Activated T-cell treated with anti-CD3 and anti-CD28 coated beads, Interleukin-2, amount 50 U/mL, for 72 hours (primary cell): ENCODE measurements at places on chromosomes 5 and 9. TPM values are rescaled to one million over a fixed set of nuclear protein-coding genes. Genes with fewer than 3 reads are reported as not detected.
A peak's percentile ranks its signal among the peaks of the same experiment; 100 is the strongest.

SVEP1 gene
- total RNA-seq, result not detected

FOXE1 gene
- total RNA-seq, result 0.96 TPM

LTC4S gene
- total RNA-seq, result 1.5 TPM

HBEGF gene
- total RNA-seq, result 9.6 TPM

CBY3 gene
- total RNA-seq, result not detected

IFNK gene
- total RNA-seq, result not detected

C9orf152 gene
- total RNA-seq, result not detected

- DNase-seq, result no peak
Observed at GRCh38 chr9:91043811-91044175, 242.2 kb downstream of the SYK start.

GRCh38 chr5:124658867-124659557, 87.4 kb downstream of the ZNF608 start:
- DNase-seq, result no peak

DNA sequence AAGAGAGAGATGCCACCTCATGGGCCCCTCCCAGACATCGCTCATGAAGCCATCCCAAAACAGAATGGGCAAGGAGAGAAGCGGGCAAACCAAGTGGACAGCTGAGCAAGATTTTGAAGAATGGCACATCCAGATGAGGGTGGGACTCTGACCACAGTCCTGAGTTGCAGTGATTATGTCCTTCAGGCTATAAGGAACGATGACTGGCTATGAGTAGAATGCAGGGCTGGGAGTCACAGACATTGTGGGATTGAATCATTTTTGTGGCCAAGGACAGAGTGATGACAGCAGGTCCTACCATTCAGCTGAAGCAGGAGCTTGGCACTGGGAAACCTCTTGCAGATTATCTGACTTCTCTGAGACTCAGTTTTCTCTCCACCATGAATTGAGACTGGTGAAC, 245.7 kb upstream of the SLC30A5 start:
- no peak for DNase-seq

GRCh38 chr5:96629774-96630173, 32.4 kb upstream of the CAST start:
- DNase-seq, result no peak

DNA sequence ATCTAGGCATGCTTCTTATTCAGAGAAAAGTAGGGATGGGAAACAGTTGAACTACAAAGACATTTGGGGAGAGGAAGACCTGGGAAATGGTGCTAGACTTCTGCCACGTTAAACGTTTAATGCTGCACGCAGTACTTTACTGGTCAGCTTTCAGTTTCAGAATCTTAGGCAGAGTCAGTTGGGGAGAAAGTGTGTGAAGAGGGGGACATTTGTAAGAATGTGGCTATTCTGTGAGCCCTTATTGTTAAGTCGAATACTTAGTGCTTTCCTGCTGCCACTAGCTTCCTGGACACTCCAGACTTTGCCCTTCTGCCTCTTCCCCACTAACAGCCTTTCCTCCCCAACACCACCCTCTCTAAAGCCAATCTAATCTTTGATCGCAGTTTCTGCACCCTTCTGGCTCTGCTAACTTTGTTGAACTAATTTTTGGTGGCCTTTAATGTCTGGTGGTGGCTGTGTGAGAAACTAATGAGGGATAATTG, 6.1 kb downstream of the CYSTM1 start:
- no peak for DNase-seq

DNA sequence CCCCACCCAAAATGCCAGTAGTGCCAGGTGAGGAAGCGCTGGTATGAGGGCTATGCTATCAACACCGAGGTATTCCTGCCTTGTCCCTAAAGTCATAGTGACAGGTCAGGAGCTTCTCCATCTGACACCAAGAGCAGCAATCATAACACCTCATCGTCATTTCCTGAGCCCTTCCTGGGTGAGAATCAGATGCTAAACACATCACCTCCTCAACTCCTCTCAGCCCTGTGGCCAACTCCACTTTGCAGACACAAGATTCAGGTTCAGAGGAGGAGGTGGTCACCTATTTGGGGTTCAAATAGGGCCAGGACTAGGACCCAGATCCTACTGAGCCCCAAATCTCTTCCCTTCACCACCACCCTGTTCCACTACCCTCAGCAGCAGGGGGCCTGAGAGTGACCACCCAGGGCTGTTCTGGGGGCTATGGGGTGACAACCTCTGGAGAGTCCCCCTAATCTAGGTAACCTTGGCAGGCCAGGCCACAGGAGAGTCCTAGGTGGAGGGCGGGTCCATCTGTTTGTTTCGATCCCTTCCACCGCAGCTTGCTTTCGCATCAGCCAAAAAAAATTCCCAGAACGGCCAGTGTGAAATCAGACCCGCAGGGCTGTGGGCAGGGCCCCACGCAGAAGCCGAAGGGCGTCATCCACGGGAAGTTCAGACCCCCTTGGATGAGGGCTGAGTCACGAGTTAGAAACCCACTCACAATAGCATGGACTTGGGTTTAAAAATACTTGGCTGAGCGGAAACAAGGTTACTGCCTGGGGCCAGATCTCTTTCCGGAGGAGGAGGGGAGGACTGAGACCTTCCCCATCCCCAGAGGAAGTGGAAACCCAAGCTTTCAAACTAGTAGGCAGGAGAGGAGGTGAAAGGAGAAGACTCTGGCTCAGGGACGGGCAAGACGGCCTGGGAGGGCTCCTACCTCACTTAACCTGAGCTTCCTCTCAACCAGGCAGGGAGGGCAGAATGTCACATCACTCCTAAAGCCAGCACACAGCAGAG, 8.7 kb downstream of the STK10 start:
- DNase-seq, result peak; percentile 65

- no peak for DNase-seq
Observed at GRCh38 chr9:121260457-121261106, 7.4 kb upstream of the GSN start.

DNA sequence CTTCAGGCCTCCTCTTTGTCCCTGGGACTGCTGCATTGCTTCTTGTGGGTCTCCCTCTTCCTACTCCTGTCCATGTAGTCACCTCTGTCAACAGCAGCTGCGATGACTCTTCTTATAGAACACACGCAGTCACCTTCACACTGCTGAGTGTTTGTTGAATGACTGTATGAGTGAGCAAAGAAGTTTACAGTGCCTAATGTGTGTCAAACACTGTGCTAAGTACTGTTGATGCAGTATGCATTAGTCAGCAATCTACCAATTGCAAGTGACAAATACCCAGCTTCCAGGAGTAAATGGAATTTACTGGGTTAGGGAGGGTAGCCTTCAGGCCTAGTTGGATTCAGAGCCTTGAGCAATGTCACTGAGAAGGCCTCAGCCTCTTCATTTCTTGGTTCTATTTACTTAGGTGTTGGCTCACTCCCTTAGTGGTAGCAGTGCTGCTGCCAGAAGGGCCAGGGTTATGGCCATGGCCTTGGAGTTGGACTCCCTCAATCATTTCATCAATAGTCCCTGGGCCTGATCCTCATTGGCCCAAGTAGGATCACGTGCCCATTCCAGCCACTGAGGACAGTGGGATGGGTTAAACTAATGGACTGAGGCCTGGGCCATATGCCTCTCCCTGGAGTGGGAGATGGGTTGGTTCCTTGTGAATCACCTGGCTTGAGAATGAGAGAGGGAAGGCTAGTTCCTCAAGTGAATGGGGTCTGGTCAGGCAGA, 93.5 kb downstream of the RGS3 start:
- no peak for DNase-seq

DNA sequence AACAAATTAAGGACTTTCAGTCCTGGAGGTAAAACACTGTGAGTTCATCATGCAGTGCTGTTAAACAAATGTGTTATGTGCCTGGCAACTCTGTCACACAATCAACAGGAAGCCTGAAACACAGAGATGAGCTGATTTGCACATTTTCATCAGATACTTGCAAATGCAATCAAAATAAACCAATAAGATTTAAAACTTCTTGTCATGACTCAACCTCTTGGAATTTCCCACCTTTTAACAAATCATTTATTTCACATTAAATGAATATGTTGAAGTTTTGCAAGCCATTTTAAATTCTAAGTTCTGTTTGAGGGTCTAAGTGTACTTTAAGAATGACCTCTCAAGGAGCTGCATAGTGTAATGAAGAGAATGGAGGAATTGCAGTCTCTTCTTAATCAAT, 64.4 kb downstream of the ANXA1 start:
- no peak for DNase-seq

DNA sequence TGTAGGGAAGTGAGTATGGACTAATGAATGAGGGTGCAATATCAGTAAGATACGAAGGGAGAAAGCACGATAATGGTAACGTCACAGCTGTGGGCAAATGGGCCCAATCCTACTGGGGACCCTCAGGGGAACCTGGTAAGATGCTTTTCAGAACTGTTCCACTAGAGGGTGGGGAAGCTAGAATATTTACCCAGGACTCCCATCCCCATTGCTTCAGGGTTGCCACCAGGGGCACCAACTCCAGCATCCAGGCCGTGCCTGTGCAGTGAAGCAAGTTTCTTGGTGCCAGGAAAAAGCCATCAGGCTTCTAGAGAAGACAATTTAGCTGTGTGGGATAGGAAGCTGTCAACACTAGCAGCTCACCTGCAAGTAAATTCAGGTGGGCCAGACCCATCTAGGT, 409.3 kb downstream of the AGTPBP1 start:
- DNase-seq, result no peak

- no peak for DNase-seq
Observed at GRCh38 chr5:62299600-62299999, 6.4 kb upstream of the KIF2A start.

DNA sequence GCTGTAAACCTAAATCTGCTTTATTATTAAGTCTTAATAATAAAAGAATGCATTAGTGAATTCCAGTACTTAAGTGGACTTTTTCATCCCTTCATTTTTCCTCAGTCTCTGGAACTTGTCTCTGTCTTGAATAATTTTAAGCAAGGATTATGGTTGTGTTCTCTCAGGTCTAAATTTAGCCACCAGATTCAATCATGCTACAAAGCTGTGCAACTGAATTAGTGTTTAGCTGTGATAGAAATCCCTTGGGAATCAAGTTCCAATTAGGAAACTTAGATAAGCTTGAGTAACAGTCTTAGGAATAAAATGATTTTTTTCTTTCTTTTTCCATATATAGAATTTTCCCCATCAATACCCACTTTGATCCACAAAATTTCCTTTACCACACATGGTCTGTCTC, 104.3 kb downstream of the PLPPR1 start:
- DNase-seq, result no peak

- no peak for DNase-seq
Observed at GRCh38 chr9:33011831-33012230, 10.4 kb upstream of the APTX start.

GRCh38 chr9:92429836-92430235, 5.6 kb upstream of the OMD start:
- DNase-seq, result no peak

GRCh38 chr9:95005278-95006143, 279.0 kb downstream of the AOPEP start:
- no peak for DNase-seq

- no peak for DNase-seq
Observed at GRCh38 chr9:93572636-93573515, 3.5 kb upstream of the PHF2 start.

DNA sequence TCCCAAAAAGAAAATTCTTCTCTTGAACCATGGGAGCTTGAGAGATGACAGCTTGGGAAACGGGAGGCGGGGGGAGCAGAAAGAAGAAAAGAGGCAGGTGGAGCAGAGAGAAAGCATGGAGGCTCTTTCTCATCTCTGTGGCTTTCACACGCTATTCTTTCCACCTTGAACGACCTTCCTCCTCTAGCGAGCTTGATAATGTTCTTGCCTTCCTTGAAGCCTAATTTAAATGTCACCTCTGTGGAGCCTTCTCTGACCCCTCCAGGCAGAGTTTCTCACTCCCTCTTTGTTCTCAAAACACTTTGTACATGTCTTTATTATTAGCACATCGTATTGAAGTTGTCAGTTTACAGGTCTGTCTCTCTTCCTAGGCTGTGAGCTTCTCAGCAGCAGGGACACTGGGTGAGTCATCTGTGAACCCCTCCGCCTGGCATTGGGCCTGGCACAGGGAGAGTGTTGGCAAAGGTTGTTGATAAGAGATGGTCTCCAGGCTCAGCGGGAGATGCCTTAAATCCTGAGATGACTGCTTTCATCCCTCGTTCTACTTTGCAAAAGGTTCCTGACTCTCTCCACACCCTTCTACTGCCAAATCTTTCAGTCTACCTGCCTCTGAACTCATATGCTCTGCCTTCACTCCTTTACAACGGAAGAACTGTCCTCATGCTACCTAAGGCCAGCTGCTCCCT, 14.1 kb upstream of the STRBP start:
- no peak for DNase-seq

DNA sequence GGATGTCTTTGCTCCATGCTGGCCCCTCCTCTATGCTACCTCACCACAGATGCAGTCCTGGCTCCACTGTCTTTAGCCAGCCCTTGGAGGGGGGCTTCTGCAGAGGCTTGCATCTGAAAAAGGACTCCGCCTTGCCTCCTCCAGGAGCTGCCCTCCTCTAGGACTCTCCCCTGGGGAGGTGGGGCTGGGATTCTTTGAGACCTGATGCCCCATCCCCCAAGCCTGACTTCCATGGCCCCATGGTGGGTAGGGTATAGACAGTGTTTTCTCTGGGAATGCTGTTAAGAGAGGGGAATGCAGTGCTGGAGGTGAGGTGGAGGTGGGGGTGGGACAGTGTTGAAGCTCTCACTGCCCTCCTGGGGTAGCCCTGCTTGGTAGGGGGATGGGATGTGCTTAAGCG, 14.3 kb downstream of the JADE2 start:
- no peak for DNase-seq

- DNase-seq, result no peak
Observed at GRCh38 chr9:127546125-127546832, 65.8 kb upstream of the STXBP1 start.

- DNase-seq, result no peak
Observed at GRCh38 chr5:37554938-37555337, 175.8 kb downstream of the WDR70 start.

GRCh38 chr5:158873104-158873503, 226.6 kb downstream of the EBF1 start:
- DNase-seq, result no peak

- no peak for DNase-seq
Observed at GRCh38 chr9:31916591-31917241, 467.7 kb upstream of the ACO1 start.

DNA sequence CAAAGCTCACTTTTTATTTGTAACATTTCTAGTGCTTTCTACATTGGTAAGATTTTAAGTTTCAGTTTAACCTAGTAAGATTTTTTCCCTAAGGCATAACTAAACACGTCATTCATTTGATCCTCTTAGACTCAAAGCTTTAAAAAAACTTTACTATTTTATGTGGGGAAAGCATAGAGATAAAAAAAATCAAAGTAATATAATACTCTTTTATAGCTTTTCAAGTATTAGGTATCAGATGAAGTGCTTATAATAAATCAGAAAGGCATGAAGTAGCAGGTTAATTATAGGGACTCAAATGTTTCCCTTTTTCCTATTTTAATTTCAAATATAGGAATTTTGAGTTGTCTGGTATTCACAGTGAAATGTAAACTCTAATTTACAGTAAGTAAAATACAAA, 68.0 kb upstream of the POU5F2 start:
- no peak for DNase-seq

DNA sequence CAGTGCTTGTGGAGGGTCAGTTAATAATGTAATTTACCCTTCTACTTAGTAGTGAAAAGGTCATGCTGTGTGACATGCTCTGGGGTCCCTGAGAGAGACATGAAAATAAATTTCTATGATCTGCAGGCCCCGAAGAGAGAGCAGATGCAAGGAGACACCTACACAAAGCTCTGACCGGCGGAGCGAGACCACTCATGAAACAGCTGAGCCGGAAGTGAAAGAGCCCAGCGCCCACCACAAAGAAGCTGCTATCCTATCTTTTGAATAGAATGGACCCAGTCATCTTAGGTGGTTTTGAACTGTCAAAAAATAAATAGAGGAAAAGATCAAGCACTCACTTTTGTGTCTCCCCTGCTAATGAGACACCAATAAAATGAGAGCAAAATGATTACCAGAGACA, 190.0 kb downstream of the MED10 start:
- DNase-seq, result no peak
